NCI-H1417 treated with DMSO at 0.1 percent for 48 hours (cell line): ENCODE measurements at places on chromosomes 6 and 20.

GRCh38 chr6:42104095-42104803 is 38.2 kb downstream of the C6orf132 start:
- DNase-seq, result no peak

GRCh38 chr6:14791526-14791925 is 454.3 kb upstream of the JARID2 start:
- no peak for DNase-seq

- DNase-seq, result no peak
Observed at GRCh38 chr6:90264561-90264960, 32.1 kb downstream of the BACH2 start.

DNA sequence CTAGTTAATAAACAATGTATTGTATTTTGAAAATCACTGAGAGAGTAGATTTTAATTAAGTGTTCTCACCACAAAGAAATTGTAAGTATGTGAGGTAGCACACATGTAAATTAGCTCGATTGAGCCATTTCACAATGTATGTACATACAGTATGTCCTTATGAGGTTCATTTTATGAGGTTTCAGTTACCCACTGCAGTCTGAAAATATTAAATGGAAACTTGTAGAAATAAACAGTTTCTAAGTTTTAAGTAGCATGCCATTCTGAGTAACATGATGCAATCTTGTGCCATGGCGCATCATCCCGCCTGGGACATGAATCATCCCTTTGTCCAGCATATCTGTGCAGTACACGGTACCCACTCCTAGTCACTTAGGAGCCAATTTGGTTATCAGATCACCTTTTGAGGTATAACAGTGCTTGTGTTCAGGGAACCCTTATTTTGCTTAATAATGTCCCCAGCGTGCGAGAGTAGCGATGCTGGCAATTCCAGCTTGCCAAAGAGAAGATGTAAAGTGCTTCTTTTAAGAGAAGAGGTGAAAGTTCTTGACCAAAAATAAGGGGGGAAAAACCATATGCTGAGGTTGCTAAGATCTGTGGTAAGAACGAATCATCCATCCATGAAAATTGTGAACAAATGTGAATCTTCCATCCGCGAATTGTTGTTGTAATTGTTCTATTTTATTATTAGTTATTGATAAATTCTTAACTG is 64.7 kb downstream of the KCNS1 start:
- DNase-seq, result no peak

DNA sequence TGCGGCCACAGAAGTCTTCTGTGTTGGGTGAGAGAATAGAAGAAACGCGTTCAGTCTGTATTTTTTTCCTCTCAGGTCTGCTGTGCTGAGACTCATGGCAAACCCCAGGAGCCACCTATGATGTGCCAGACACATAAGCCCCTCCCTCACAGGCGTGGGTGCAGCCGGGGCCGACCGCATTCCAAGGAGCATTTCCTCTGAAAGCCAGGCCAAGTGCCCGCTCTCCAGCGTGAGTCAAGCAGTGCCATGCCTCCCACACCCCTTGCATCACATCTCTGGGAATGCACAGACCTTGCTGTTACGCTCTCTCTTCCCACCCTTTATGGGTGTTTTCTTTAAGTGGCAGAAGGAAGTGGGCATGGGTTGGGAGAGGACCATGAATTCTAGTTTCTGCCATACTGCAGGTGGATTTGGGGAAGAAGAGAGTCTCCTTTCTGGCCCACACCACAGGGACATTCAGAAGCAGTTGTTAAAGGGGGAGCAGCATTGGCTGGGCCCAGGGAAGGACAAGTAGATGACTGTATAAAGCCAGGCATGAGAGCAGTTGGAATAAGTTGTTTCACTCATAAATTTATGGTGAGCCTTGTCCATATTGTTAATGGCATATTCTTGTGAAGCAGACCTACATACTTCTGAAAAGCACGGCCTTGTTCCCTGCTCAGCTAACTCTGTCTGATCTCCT is 37.1 kb upstream of the TFAP2A start:
- DNase-seq, result no peak

DNA sequence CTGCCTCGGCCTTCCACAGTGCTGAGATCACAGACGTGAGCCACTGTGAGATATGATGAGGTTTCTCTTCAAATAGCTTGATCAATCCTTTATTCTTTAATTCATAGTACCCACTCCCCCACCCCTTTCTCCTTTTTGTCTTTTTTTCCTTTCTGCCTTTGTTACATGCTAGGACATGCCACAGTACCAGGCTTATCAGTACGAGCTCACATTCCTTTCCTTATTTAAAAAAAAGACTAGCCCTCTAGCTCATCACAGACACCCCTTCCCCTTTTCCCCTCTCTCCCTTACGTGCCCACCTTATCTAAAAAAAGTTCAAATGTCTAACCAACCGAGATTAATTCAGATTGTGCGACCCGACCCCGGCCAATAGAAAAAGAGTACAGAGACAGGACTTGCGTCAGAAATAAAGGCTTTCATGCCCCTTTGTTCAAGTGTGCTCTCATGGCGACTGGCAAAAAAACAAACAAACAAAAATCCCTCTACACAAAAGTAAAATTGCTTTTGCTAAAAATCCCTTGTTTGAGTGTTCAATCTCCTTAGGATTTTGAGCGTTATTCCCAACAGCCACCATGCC is 49.2 kb downstream of the MRAP2 start:
- no peak for DNase-seq
